Cerebellar cortex (tissue), 1 donor: ENCODE measurements at places on chromosomes 7 and 10.

DNA sequence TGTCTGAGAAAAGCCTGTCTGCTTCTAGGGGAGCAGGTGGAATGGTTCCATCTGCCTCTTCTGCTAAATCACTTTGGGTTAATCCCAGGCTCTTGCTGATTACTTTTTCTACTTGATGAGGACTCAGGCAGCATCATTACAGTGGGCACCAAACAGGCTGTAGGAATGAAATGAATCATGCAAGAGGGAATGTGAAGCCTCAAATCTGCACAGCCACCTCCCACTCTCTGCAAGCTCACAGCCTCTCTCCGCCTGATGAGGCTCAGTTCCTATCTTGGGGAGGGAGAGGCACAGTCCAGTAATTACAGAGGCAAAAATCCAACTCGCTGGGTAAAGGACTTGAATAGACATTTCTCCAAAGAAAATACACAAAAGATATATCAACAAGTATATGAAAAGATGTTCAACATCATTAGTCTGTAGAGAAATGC is 34.0 kb downstream of the HSPA12A start:
- DNase-seq = no peak

- DNase-seq = peak; percentile 24
Observed at GRCh38 chr10:93894516-93895378, 969 bp downstream of the SLC35G1 start.

GRCh38 chr10:802506-802905 is 113.0 kb upstream of the DIP2C start:
- DNase-seq = no peak

GRCh38 chr10:122494833-122495232 is 33.5 kb downstream of the HTRA1 start:
- DNase-seq = no peak

DNA sequence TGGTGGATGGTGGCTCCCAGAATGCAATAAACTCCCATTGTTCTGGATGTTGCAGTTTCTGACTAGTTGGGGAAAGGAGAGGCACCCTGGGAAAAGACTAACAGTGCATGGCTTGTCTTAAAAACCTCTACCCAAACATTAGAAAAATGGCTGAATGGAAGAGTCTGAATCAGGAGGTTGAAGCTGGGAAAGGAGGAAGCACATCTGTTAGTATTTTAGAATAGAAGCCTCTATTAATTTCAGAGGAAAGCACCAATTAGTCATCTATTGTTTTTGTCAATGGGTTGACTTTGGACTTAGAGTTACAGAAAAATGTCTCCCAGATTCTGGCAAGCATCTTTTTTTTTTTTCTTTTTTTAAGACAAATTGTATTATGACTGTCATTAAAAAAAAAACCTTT is 56.1 kb upstream of the ELMO1 start:
- DNase-seq = no peak

DNA sequence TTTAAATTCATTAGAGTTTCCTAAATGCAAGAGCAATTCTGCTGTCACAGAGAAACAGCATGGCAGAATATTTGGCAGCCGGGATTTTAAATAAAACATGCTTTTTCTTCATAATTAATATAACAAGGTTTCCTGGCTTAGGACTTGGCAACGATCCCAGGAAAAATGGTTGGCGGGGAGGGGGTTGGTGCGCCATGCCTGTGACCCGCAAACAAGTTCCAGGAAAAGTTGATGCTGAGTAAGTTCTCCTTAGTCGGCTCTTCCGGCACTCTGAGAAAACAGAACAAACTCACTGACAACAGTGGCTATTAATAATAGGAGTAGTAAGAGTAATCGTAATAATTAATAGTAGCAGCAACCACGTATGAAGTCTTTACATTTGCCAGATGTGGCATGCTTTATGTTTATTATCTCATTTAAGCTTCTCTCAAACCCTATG is 4.6 kb downstream of the HABP2 start:
- no peak for DNase-seq

GRCh38 chr7:69862413-69863064 is 264.3 kb downstream of the AUTS2 start:
- no peak for DNase-seq

GRCh38 chr10:126357169-126357568 is 31.1 kb downstream of the ADAM12 start:
- DNase-seq = no peak

DNA sequence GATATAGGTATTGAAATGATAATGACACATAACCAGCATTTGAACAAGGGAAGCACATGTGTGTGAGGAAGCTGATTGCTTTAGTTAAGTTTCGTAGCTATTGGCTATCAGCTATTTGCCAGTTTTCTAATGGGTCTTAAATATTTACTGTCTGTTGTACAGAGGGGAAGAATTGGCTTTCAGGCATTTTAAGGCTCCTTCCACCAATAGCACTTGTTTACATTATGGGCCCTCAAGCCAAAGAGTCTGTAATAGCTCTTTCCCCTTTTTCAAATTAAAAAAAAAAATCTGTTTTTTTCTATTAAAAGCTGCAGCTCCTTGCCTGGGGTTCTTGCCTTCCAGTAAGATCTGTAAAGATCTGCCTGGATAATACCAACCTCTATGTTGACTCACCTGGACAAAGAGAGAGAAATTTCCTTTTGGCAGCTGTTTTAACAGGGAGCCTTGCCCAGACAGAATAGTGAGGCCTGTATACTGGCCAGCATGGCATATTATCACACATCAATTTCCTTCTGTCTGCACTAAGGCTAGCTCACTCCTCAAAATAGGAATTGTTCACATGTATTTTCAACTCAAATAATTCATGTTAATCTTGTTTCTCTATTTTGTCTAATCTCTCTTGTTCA is 104.7 kb upstream of the LRGUK start:
- DNase-seq = peak; percentile 78
